EL (cell line): ENCODE measurements at places on chromosomes 7 and 10.
A peak's percentile ranks its signal among the peaks of the same experiment; 100 is the strongest.

DNA sequence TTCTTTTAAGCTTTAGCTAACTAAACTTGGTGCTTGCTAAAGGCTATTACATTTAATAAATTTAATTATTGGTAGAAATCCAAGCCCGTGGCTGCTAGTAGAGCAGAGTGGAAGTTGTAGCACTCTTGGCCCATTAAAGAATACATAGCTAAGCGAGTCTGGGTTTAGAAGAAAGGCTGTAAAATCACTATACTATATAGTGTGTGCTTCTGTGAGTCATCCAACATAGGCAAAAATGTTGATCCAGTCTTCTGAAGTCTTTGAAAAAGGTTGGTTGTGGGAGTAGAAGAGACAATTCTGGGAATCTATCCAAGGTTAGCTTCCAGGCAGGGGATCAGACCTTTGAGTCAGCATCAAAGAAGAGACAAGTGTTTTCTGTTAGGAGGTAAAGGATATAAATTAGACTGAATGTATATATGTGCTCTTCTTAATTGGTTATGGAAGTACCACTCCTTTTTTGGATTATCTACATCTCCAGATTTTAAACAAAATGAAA is 664.2 kb downstream of the NXPH1 start:
- no peak for DNase-seq

DNA sequence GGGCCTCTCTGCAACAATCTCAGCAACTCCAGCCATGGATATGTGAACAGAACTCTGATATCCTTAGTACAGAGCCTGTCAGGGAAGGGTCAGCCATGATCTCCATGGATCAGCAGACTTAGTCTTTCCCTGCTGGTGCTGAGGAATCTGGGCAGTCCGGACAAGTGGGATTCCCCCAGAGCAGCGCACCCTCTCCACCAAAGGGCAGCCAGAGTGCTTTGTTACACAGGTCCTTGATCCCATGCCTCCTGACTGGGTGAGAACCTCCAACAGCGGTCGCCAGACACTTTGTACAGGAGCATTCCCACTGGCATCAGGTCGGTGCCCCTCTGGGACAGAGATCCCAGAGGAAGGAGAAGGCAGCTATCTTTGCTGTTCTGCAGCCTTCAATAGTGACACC is 38.9 kb downstream of the TPK1 start:
- DNase-seq, result no peak

DNA sequence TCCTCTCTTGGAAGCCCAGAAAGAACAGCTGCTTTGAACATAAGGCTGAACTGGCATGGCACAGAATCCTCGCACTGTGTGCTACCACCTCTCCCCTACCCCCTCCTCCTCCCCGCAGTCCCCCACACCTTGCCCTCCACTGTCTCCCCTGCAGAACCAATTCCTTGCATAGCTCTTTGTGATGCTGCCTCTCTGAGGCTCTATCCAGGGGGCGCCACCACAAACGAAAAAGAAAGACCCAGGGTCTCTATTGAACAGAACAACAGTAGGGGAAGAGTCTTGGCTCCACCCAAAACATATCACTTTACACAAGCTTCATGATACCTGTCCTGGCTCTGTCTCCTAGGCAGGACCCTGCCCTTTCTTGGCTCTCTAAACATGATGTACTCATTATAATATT is 26.2 kb upstream of the EBLN1 start:
- DNase-seq, result no peak

DNA sequence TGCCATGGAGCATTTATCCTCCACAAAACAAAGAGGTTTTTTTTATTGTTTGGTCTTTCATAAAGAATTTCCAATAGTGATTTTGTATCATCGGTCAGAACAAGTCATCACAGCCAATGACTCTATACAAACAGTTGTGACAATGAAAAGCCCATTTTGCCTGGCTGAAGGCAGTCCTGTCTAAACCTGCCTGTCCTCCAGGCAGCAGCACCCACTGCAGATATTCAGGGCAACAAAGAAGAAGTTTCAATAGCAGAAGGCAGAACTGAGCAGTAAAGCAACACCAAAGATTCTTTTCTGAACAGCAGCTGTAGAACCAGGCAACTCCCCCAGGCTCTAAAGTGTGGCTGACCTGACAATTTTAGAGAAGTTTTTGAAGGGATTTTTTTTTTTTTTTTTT is 169.4 kb downstream of the FGFR2 start:
- DNase-seq, result no peak

GRCh38 chr10:62036186-62037081 is 134.9 kb downstream of the ARID5B start:
- DNase-seq, result no peak

GRCh38 chr10:97676770-97677581 is 10.1 kb downstream of the AVPI1 start:
- DNase-seq, result peak; percentile 58

DNA sequence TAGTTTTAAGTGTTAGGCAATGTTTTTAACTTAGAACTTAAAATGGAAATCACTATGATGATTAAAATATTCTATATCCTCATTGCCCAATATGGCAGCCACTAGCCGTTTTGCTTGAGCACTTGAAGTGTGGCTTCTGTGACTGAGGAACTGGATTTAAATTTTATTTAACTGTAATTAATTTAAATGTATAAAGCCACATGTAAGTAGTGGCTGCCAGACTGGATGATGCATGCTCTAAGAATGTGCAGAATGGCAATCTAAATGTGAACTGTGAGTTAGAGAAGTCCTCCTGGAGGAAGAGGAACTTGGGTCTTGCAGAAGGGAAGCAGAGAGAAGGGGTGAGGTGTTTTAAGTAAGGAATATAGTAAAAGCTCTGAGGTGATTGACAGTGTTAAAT is 451.4 kb downstream of the SUGCT start:
- DNase-seq, result peak; percentile 82

- DNase-seq, result peak; percentile 57
Observed at GRCh38 chr10:30176182-30176581, 116.8 kb upstream of the JCAD start.

DNA sequence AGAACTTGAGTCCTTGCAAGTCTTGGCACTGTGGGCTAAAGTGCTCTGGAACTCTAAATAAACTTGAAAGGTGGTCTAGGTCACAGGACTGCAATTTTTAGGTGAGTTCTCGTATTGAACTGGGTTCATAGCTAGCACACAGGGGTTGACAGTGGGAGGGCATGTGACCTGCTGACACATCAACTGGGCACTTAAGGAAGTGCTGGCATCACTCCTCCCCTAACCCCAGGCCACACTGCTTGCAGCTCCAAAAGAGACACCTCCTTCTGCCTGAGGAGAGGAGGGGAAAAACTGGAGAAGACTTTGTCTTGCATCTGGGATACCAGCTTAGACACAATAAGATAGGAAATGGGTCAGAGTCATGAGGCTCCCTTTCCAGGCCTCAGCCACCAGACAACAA is 38.0 kb upstream of the AASS start:
- DNase-seq, result peak; percentile 18

- DNase-seq, result no peak
Observed at GRCh38 chr7:156002362-156003066, 190.3 kb upstream of the SHH start.

DNA sequence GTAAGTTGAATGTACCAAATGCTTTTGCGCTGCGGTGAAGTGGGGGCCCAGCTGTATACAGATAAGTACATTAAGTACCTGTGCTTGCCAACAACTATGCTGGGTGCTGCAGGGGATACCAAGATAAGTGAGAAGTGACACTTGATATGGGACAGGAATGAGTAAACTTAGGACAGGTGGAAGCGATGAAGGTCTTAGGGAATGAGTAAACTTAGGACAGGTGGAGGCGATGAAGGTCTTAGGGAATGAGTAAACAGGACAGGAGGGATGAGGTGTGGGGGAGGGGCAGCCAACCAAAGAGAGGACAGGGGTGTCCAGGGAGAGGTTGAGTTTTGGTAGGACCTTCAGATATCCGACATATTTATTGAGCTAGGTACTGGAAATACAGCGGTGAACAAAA is 1.4 kb downstream of the MDH2 start:
- DNase-seq, result no peak

DNA sequence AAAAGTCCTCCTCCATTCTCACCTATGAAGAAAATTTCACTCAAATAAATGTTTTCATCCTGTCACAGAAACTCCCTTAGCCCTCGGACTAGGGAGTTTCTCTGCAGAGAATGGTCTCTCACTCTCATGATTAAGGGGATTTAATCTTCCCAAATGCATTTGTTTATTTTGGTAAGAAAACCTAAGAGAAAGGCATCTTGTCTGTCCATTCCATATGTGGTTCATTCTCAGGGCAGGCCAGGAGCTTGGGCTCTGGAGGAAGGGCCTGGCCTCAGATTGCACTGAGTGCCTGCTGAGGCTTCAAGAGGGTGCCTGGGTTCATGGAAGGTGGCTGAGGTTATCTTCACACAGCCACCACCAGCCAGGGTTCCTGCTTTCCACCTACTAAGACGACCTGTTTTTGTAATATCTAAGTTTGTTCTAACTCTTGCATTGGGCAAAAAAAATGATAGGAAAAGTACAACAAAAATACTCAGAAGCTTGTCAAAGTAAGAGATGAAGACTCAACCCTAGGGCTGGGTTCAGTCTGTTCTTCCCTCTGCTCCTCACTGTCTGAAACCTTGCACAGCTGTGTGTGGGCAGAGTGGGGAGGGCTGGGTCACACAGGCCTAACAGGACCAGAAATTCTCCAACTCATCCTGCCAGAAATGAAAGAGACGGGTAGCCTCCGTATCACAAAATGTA is 186.7 kb downstream of the CXCL12 start:
- no peak for DNase-seq

- no peak for DNase-seq
Observed at GRCh38 chr10:70966646-70967553, 78.5 kb upstream of the PCBD1 start.

DNA sequence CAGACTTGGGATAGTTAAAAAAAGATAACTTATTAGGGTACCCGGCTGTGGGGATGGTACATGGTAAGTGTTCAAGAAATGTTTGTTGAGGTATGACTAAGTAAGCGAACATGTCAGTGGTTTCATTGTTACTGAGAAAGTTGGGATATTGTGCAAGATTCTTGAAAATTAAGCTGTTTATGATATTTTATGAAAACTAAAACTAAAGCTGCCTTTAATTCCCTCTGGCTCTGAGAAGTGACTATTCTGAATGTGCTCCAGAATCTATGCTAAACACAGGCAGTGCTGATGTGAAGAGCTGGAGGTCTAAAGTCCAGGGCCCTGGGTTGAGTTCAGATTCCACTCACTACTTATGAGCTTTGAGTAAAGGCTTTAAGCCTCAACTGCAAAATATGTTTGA is 72.9 kb downstream of the AOAH start:
- peak; percentile 82 for DNase-seq

DNA sequence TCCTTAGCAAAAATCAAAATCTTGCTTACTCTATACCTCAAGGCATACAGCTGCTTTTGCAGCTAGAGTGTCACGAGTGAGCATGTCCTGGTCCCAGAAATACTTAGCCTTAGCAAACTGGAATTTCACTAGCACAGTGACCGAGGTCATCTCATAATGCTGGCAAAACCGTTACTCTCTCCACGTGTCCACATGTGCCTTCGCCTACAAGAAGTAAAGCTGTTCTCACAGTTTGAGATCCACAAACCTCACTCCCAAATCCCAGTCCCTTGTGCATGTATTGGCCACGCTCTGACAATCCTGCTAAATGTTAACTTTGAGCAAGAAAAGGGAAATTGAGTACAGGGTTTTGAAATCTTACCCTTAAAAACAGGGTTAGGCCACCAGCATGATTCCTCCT is 111.0 kb upstream of the PLXDC2 start:
- no peak for DNase-seq

- DNase-seq, result peak; percentile 4
Observed at GRCh38 chr10:95756041-95756761, at the start of gene ENTPD1. ENTPD1 (plus strand) TSS chr10:95756163; CDS start chr10:95756240, 77 bp downstream.

GRCh38 chr7:25444991-25445390 is 216.7 kb upstream of the NPVF start:
- no peak for DNase-seq

GRCh38 chr7:123621707-123622106 is 20.1 kb downstream of the ASB15 start:
- DNase-seq, result no peak

- no peak for DNase-seq
Observed at GRCh38 chr7:22861576-22861975, 38.9 kb upstream of the TOMM7 start.

- DNase-seq, result no peak
Observed at GRCh38 chr7:156568258-156568657, 72.3 kb upstream of the RNF32 start.

GRCh38 chr7:112298543-112299100 is 92.1 kb downstream of the ZNF277 start:
- DNase-seq, result no peak

GRCh38 chr10:100325158-100325557 is 4.9 kb downstream of the PKD2L1 start:
- no peak for DNase-seq

- DNase-seq, result no peak
Observed at GRCh38 chr10:79273604-79274003, 73.7 kb upstream of the PPIF start.

- no peak for DNase-seq
Observed at GRCh38 chr10:53726921-53727320, 954.3 kb upstream of the MBL2 start.

GRCh38 chr7:106704000-106704840 is 43.3 kb upstream of the CCDC71L start:
- no peak for DNase-seq

DNA sequence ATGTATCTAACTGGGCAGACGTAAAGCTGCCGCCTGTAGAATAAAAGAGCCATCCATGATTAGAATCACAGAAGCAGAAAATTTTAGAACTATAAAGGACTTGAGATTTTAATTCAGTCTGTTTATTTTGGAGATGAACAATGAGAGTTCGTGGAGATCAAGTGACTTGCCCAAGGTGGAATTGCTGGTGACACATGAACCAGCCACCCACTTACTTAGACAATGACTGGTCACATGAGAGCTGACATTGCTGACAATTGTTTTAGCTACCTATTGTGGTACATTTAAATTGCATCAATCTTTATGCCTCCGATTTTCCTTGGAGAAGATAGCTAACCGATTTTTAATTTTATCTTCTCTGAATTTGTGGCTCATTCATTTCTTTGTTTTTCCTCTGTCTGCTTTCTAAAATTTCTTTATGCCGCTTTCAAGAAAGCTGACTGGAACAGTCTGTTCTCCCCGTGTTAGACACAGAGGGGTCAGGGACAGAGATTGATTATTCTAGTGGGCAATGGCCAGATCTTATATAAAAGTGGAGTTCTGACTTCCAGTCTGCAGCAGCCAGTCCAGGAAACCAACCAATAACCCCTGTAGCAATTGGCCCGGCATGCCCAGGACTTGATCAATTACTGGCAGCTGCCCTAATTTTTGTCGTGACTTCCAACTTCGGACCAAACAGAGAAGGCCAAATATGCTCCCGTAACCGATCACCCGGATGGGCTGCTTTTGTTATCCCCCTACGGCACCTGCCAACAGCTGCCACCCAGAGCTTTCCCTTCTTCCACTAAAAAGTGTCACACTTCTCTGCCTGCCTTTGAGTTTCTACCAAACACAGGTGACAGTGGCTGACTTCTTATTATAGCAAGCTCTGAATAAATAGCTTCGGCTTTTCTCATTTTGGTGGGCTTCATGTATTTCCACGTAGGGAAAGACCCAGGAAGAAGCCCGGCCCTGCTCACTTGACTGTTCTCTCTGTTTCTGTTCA is 241.6 kb downstream of the CAMK1D start:
- no peak for DNase-seq
